ENCODE measurements at places on chromosomes 6 and 20.
A peak's percentile ranks its signal among the peaks of the same experiment; 100 is the strongest.

DNA sequence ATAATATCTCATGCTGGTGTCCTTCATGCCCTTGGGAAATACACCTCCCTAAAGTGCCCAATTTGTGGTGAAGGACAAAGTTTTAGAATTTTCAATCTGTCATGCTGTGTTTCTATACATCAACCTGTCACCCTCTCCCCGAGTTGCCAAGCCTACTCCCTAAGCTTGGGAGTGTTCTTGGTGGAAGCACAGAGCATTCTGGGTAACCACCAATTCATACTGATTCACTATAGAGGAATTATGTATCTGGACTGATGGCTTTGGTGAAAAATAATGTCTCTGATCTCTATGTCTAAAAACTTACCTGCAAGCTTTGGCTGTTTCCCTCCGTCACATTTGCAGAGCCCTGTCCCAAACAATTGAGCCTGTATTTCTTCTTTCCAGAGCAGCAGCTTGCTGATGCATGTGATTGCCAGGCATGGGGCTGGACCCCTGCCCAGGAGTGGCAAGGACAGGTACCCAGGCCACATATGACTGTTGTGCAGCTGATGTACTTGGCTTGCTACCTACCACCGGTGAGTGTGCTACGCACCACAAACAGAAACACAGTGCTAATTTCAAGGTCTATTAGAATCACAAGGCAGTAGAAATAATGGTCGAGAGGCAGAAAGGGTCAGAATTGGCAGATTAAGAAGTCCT lies 202.8 kb upstream of the CITED2 start:
- DNase-seq, result no peak

DNA sequence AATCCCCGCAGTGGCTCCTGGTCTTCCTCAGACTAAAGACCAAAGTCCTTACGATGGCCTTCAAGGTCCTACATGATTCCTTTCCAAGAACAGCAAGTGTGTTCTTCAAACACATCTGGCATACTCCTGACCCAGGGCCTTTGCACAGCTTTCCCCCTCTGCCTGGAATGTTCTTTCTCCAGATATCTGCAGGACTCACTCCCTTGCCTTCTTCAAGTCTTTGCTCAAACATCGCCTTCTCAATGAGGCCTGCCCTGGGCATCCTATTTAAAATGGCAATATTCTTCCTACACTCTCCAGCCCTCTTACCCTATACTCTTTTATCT lies 30.2 kb downstream of the VEGFA start:
- DNase-seq, result no peak

- no peak for DNase-seq
Observed at GRCh38 chr6:139055709-139056108, 27.2 kb downstream of the ABRACL start.

DNA sequence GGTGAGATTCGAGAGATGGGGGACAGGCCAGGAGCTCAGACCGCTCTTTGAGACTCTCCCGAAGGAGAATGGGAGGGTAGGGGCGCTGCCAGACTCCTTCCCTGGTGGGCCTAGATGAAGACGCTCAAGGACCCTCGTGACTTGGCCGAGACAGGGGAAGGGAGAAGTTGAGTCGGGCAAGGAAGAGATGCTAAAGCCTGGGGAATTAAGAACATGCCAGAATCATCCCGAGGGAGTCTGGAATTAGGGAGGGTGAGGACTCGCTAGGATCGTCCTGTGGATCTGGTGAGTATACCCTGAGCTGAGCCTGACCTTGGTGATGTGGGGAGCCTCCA lies 529 bp downstream of the UBE2C start:
- DNase-seq, result no peak

DNA sequence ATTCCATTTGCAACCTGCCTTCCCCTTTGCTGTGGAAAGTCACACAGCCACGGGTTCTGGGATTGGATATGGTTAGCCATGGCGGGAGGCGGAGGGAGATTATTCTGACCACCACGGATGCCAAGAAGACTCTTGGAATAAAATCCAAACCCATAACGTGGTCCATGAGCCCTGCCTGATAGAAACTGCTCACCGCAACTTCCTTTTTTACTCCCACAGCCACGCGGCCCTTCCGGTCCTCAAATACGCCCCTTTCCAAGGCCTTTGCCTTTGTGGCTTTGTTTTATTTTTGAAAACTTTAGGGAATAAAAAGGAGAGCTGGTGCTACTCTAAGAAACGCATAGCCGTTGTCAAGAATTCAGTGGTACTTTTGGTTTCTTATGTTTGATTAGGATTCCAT lies 602.5 kb upstream of the CDH4 start:
- DNase-seq, result no peak

- no peak for DNase-seq
Observed at GRCh38 chr20:38032585-38033329, 499 bp downstream of the TTI1 start.

- DNase-seq, result no peak
Observed at GRCh38 chr6:36873115-36873514, 1.5 kb downstream of the PPIL1 start.

GRCh38 chr20:44215125-44215524 lies 4.6 kb upstream of the OSER1 start:
- DNase-seq, result peak; percentile 78

DNA sequence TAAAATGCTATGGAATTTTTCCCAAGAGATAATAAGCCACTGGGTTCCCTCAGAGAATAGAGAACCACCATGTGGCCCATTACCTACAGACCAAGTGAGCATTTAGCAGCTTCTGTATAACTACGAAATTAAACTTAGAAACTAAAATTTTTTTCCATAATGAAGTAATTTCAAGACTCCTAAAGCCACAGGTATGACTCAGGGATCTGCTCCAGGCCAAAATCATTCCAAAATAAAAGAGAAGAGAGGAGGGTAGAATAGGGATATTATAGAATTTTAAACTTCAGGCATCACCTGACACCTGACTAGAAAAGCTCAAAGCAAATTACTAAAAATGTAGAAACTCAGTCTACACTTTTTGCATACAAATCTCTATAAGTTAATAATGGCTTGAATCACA lies 108.9 kb upstream of the DST start:
- no peak for DNase-seq

GRCh38 chr20:56723331-56723730 lies 94.2 kb downstream of the TFAP2C start:
- no peak for DNase-seq

GRCh38 chr6:17972074-17972952 lies 15.1 kb downstream of the KIF13A start:
- no peak for DNase-seq

DNA sequence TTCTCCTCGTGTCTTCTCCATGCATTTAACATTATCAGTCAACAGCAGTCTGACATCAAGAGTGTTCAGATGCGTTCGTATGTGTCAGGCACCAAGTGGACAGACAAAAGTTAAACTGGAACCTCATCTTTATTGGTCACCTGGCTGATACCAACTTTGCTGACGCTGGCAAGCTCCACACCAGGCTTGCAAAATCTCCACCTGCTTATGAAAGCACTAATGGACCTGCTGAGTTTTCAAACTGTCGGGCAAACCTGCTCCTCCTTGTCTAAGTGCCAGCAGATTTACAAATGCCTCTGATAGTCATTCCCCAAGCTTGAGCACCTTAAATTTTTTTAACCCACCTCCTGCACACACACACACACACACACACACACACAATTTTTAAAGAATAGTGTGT lies 27.9 kb upstream of the DSP start:
- DNase-seq, result no peak

GRCh38 chr6:167919349-167919748 lies 78.1 kb upstream of the KIF25 start:
- no peak for DNase-seq

- DNase-seq, result no peak
Observed at GRCh38 chr6:7224731-7225130, 88.3 kb downstream of the SSR1 start.

DNA sequence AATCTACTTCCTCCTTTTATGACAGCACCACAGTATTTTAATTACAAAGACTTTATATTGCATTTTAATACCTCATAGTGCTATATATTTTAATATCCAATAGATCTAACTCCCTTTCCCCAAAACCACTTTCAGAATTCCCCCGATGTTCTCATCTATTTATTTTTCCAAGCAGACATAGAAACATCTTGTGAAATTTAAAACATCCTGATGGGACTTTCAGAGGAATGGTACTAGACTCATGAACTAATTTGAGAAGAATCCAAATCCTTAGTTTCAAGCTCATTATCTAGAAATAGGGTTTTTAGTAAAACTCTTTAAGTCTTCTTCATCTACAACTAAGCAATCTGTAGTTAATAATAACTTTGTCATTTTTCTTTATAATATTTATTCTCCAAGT lies 97.0 kb downstream of the TRERF1 start:
- no peak for DNase-seq

DNA sequence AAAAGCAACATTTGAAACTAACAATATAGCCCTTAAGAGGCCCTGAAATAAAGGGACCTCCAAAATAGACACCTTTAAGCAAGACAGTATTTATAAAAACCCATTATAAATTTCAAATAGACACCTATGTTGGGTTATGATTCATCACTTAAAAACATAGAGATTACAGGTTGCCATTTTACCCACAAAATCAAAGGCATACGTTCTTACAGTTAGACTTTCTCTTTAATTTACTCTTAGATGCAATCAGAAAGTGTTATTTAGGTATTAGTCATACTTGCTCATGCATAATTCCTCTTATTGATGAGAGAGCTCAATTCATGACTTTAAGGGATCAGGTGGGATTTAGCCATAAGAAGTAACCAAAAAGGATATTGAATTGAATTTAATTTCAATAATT lies 51.5 kb upstream of the TMEM200A start:
- DNase-seq, result no peak

DNA sequence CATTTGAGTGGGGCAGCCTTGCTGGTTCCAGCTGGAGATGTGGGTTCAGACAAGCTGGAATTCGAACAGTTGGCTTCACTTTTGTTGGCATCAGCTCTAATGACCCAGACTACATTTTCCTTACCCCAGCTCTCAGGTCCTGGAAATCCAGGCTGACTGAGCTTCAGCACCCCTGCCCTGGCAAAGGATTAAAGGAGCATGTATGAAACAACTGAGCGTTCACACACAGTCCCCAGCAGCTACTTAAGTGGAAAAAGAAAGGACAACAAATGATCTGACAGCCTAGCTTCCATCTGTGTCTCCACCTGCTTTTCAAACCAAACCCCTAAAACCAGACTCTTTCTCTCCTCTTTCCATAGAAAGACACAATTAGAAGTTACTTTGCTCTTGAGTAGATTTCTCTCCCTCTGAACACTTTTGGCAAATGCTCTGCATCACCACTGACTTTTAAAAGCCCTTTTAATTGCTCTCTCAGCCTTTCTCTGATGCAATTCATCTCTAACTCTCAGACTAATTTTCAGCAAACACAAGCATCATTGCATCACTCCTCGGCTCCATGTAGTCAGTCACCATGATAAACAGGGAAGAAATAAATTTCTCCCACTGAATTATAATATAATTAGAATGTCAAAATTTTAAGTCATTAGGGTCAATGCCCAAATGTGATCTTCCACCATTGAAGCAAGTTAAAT lies 28.1 kb downstream of the ROS1 start:
- no peak for DNase-seq

DNA sequence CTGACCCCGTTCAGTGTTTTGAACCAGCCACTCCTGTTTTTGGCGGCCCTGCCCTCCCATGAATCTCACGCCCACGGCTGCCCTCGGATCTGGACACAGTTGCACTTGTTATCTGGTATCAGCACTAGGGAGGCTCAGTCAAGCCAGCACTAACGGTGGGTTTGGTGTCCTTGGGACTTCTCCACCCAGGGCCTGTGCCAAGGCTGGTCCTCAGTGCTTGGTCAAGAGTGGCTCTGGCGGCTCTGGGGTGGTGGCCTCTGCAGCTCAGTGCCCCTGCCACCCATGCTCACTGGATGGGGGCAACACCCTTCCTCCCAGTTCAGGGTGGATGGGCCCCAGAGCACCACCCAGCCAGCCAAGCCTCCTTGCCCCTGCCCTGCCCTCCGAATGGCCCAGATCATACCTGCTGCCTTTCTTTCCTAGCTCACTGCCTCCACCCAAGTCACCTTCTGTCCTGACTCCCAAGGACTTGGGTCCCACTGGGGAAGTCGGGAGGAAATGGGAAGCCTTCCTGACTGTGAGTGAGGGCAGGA lies 54.7 kb downstream of the SSR1 start:
- no peak for DNase-seq

GRCh38 chr6:134585517-134585873 lies 267.6 kb upstream of the SGK1 start:
- DNase-seq, result no peak

DNA sequence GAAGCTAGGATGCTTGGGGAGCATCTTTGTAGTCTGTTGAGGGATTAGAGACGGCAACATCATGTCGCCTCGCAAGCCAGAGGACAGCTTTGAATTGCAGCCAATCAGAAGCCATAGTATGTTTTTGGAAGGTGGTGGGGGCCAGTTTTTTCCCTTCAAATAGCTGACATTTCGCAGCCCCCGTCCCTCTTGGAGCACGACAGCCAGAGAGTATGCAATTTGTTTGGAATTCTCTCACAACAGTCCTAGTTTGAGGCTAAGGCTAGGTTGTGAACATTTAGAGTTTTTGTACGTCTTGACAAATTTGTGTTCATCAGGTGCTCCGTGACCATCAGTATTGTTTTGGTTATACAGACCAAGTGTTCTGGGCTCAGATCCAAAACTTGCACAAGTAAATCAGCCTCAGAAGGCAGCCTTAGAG lies 83.3 kb downstream of the PLCB1 start:
- no peak for DNase-seq

DNA sequence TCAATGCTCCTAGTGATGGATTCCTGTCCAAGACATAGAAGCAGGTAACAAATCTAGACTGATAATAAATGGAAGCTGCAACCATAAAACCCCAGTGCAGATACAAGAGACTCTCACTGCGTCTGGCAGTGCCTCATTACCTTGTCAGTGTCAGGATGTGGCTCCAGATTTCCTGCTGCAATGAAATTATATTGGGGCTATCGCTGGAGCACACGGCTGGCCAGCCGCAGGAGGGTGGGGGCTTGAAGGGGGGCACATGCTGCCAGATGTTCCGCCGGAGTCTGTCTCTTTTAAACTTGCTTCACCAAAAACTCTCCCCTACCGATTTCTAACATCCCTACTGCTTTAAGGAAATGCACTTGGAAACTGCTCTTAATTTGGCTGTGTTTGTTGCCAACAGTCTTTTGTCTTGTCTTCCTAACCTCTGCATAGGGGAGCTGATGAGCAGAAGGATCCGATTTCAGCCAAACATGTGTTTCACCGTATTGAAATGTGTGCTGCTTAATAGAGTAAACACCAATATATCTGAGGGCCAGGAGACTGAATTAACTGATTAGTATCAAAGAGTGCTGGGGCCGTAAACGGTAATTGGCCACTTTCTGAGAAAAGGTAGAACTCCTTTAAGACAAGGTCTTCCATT lies 102.2 kb upstream of the EXOC2 start:
- no peak for DNase-seq

GRCh38 chr6:47439348-47439668 lies 38.3 kb upstream of the CD2AP start:
- DNase-seq, result no peak

DNA sequence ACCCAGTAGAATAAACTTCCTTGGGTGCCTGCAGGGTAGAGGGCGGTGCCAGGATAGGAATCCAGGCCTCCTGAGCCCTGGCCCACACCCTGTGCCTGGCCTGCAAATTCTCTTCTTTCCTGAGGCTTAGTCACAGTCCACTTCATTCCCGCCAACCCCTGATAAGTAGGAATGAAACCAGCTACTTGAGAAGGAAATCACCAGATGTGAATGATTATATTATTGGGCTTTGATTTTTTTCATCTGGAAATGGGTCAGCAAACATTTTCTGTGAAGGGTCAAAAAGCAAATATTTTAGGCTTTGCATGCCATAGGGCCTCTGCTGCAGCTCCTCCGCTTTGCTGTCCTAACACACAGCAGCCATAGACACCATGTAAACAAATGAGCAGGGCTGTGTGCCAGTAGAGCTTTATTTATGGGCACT lies 50.2 kb downstream of the STK35 start:
- no peak for DNase-seq
